ENCODE measurements at places on chromosomes 4 and X.

- DNase-seq = no peak
Observed at GRCh38 chr4:5158825-5159224, 107.5 kb downstream of the STK32B start.

DNA sequence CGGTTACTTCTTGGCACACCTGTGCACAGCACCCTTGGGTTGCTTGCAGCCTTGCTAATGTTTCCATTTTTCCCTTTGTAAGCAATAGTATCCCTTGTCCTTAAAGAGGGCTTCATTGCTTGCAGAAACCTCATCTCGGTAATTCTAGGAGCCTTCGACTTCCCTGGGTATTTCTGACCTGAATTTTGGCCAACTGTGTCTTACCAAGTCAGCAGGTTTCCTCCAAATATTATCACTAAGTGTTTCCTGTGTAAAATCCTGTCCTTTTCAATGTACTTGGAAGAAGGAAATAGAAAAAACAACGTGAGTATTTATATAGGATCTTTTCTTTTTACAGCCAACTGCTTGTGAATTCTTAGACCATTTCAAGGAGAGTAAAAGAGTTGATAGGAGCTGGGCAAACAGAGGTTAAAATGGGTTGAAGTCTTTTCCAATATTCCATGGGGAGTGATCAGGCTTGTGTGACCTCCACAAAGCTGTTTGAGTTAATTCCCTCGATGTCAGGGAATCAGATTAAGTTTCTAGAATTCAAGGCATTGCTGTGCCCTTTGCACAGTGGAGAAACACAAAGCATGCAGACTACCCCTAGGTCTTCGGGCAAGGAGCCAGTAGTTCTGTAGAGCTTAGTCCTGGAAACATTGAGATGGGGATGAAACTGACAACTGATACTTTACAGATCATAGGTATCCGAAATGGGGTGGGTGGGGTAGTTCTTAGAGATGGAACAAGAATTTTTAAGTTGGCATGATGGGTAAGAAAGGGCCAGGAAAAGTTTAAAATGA lies 209.9 kb downstream of the CPE start:
- no peak for DNase-seq

GRCh38 chrX:3263681-3264126 lies 82.7 kb downstream of the MXRA5 start:
- DNase-seq = no peak

DNA sequence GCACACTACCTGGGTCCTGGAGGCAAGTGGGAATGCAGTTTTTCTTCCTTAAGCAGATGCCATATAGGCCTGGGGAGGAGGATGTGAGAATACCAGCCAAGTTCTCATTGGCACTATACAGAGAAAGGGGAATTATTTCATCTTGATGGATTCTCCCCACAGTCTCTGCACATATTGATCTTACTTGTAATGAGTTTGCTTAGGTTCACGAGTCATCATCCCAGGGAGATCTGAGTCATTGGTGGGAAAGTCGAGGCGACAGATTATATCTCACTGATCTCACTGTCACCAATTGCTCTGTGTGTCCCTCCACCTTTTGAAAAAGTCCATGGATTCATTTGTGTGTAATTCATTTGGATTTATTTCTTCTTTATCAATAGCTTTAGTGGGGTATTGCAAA lies 156.8 kb downstream of the AR start:
- no peak for DNase-seq

GRCh38 chr4:5069901-5070300 lies 18.6 kb downstream of the STK32B start:
- DNase-seq = no peak
